Renal cortex interstitium (tissue), 15 donors: ENCODE measurements at places on chromosomes 7 and 10. TPM values are rescaled to one million over a fixed set of nuclear protein-coding genes. Genes with fewer than 3 reads are reported as not detected.

DNA sequence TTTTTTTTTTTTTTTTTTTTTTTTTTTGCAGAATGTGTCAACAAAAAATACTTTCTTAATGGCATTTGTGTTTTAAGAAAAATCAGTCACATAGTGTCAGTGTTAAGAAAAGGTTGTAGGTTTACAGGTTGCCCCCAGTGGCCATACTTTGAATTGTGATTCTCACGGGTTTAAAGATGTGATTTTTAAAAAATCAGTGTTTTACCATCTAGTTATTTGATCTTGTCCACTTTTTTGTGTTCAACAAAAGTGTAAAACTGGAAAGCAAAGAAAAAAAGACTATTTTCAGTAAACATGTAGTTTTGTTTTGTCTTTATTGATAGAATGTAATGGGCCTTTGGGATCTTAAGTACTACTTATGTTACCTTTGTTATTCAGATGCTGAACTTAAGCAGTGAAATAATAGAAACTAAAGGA is 25.7 kb downstream of the SUV39H2 start:
- no peak for DNase-seq

DNA sequence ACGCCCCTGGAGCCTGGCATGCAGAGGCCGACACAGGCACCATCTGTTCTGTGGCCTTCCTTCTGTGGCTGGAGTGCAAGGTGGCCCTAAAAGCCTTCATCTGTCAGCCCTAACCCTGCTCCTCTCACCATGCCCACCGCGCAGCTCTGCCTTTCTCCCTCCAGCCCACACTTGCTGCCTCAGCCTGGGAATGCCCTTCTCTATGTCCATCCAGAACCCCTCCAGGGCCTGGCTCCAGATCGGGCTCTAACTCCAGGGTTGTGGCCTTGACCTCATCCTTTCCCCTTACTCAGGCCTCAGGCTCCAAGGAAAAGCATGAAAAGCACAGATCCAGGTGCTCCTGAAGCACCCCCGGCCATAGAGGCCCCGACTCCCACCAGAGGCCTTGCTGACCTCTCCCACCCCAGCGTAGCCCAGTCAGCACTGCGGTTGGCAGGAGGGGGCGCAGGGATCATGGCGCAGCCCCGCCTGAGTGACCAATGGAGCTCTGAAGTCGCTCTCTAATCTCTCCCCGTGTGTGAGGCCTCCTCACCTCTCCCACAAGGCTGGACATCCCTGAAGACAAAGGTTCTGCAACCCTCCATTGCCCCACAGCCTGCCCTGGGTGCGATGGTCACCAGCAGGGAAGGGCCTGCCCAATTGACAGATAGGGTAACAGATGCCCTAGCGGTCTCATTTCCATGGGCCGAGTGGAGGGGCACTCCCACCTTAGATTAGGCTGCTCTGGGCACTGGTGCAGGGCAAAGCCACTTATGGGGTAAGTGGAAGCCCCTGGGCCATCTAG is 9.2 kb downstream of the ZCCHC24 start:
- DNase-seq = no peak

DNA sequence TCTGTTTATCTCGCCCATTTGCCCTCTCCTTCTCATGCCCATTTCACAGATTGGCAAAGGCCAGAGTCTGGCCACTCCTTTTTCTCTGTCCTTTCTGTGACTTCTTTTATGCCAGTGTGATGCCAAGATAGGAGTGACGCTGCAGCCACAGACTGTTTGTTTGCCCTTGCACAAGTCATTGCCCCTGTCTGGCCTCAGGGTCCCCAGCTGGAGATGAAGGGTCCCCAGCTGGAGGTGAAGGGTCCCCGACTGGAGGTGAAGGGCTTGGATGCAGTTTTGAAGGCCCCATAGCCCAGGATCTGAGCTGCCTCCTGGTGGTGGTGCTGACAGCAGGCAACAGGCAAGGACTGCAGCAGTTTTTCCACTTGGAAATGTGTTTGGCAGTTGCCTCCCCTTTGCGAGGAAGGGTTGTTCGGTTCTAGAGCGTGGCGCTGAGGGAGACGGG is 50.8 kb upstream of the SLC29A3 start:
- no peak for DNase-seq

GRCh38 chr7:106590209-106590816 is 70.6 kb downstream of the CCDC71L start:
- DNase-seq = no peak

DNA sequence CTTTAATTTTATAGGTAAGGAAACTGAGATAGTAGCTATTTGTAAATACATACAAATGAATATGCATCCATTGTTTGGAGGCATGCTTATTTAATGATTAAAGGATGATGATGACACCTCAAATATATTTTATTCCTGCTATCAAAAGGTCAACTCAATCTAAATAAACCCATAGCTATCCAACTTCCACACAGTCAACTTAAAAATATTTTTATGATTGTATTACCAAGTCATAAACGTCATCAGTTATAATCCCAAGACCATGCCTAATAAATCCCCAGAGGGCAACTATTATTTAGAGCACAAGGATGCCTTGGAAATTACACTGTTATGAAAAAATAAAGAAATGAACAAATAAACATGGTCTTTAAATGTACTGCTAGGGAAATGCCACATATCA is 102.1 kb downstream of the MPP7 start:
- no peak for DNase-seq

- no peak for DNase-seq
Measured at GRCh38 chr7:66352071-66352470, 146.9 kb downstream of the TPST1 start.

DNA sequence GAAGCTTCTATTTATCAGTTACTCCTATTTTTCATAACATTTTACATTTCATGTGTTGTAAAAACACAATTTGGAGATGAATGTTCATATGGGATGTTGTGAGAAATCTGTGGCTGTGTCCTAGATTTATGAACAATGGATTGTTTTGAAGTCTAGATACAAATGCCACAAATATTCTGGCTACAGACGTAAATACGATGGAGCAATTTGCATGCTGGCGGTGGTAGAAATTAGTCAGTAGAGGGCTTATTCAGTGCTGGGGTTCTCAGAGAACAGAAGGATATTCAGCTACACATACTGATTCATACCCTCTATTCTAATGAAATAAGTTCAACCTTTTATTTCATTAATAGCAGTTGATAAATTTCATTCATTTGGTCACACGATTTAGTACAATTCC is 48.8 kb downstream of the PLPP4 start:
- no peak for DNase-seq

DNA sequence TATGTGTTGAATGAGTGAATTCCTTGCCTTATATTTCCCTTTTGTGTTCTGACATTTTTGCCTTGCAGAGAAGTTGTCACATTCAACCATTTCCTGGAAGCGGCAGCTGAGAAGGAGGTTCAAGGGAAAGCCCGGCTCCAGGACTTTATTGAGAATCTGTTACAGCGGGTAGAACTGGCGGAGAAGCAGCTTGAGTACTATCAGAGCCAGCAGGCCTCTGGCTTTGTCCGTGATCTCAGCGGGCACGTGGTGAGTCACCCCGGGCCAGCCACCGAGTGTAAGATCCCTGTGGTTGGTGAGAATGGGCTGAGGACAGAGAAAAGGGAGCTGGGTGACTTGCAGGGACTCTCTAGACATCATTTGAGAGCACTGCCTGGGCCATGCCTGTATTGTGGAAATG is 14.2 kb downstream of the ZNF365 start:
- DNase-seq = no peak

The PPP3CB gene
- polyA plus RNA-seq = 60.1 TPM

The NXPH1 gene
- polyA plus RNA-seq = 0.12 TPM

GRCh38 chr7:71636329-71636728 is 504.4 kb downstream of the GALNT17 start:
- no peak for DNase-seq

GRCh38 chr10:31207636-31208035 is 111.4 kb upstream of the ZEB1 start:
- DNase-seq = no peak

GRCh38 chr7:14507617-14508016 is 394.9 kb downstream of the DGKB start:
- no peak for DNase-seq

GRCh38 chr7:131623154-131623553 is 66.7 kb upstream of the PODXL start:
- no peak for DNase-seq

The GHITM gene
- polyA plus RNA-seq = 163 TPM

The NMT2 gene
- polyA plus RNA-seq = 30.2 TPM

DNA sequence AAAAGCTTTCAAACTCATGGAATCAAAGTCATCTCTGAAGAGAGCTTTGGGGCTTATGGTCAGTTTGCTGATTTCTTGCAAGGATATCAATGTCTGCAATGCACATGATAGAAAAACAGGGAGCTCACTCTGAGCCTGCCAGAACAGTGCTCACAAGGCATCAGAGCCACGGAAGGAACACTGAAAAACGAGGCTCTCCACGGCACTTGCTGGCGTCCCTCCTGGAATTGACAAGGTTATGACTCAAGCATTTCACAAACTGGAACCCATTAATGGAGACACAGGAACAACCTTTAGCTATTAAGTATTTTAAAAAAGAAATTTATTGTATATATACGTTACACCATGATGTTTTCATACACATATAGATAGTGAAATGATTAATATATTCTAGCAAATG is 266.3 kb downstream of the KCND2 start:
- DNase-seq = no peak

- no peak for DNase-seq
Measured at GRCh38 chr7:137715121-137715520, 131.7 kb downstream of the DGKI start.

The HSPA12A gene
- polyA plus RNA-seq = 38.9 TPM

The HOXA10 gene
- 140 TPM for polyA plus RNA-seq

DNA sequence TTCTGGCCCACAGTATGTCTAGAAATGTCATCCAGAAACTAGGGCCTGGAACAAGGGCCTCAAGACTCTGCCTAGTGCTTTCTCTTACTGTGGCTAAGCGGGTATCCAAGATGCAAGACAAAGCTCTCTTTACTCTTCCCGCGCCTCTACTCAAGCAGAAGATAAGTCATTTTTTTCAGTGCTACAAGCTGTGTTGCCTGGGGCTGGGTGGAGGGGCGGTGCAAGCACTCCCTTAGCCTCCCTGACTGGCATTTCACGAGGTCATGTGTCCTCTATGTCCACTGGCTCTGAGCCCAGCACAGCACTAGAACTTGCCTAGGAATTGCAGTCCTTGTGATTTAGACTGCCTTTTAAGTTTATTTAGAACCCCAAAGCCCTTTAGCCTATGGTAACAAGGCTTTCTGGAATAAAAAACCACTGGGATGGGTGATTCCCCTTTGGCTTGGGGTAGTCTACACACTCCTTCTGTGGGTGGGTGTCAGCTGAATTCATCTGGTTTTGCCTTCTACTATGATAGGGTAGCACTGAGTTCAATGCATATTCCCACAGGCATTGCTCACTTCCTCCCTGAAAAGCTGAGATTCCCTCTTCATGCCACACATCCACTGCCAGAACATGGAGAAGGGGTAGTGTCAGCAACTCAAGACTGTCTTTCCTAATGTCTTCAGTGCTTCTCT is 371.8 kb upstream of the KCND2 start:
- no peak for DNase-seq

DNA sequence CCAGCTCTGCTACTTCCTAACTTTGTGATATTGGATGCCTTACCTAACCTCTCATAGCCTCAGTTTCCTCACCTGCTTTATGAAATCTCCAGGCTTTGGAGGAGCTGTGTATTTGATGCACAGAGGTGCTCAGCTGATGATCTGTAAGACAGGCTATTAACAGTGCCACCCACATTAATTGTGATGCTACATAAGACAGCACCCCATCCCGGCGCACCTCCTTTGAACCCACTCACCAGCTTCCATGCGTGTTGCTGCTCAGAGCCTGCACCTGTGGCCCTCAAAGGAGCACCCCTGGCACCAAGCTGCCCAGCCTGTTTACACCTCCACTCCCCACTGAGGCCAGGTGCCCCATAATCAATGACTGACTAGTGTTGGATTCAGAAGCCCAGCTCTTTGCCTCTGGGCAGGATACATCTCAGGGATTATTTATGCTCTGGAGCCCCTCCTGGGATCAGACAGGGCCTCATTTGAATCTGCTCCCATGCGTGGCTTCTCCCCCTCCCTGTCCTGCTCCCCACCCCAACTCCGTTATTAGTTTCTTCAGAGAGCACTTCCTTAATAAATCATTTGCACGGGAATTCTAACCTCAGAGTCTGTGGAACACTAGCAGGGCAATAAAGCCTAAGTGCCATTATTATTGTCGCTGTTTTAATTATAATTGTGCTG is 87.7 kb downstream of the GFRA1 start:
- DNase-seq = no peak

The GSTO1 gene
- 87.7 TPM for polyA plus RNA-seq

- DNase-seq = no peak
Measured at GRCh38 chr7:70098133-70098561, 499.9 kb downstream of the AUTS2 start.

DNA sequence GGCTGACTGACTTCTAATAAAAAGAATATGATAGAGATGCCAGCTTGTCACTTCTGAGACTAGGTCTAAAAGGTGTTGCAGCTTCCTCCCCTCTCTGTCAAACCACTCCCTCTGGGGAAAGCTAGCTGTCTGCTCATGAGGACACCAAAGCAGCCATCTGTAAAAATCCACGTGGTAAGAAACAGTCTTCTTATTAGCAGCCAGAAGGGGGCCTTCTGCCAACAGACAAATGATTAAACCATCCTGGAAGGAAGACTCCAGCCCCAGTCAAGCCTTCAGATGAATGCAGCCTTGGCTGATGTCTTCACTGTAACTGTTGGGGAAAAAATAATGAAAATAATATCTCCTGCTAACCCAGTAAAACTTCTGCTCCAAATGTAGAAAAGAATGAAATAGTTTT is 41.9 kb upstream of the DAGLB start:
- no peak for DNase-seq

GRCh38 chr10:95401704-95402469 is 111.1 kb upstream of the PDLIM1 start:
- no peak for DNase-seq
